DMS 273 treated with DMSO at 0.1 percent for 48 hours (cell line): ENCODE measurements at places on chromosomes 2 and 18.

DNA sequence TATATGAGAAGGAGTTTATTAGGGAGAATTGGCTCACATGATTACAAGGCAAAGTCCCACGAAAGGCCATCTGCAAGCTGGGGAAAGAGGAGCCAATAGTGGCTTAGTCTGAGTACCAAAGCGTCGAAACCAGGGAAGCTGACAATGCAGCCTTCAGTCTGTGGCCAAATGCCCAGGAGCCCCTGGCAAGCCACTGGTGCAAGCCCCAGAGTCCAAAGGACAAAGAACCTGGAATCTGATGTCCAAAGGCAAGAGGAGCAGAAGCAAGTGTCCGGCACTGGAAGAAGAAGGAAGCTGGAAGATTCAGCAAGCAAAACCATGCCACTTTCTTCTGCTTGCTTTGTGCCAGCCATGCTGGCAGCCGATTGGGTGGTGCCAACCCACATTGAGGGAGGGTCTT is 74.3 kb upstream of the NPAS2 start:
- DNase-seq: no peak

DNA sequence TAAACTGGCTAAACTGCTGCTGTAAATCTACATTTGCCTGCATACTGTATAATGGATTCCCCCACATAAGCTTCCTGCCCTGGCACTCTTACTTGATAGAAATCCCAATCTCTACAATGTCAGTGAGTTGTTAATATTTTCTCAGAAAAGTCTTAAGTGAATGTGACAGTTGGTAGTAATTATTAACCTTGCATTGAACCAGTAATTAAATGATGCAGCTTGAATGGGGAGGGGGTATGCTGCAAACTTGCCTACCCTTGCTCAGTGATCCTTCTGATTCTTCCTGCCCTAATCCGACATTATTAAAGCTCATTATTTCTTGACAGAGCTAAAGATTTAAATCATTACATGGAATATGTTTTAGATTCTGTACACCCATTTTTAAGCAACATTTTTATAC is 119.0 kb upstream of the CDH7 start:
- no peak for DNase-seq

DNA sequence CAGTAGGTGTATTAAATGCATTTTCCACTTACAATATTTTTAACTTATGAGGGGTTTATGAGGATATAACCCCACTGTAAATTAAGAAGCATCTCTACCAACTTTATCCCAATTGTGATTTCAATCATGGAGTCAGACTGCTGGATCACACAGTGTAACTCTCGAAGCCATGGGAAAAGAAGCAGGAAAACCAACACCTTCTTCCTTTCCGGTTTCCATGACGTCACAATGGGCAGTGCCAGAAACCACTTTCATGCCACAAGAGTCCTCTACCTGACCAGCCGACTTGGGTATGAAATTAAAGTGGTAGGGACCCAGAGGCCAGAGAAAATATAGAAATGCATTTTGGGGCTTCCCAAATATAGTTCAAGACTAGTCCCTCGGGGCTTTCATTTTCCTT is 4.2 kb downstream of the RNF152 start:
- no peak for DNase-seq

GRCh38 chr18:63523660-63524059 is 18.5 kb upstream of the SERPINB12 start:
- no peak for DNase-seq

- DNase-seq: no peak
These were observed 1.1 kb upstream of the FZD5 start for GRCh38 chr2:207770602-207771404.

GRCh38 chr2:174335988-174336500 is 1.3 kb downstream of the SP9 start:
- DNase-seq: no peak
